ENCODE measurements at places on chromosomes 3 and 15.

DNA sequence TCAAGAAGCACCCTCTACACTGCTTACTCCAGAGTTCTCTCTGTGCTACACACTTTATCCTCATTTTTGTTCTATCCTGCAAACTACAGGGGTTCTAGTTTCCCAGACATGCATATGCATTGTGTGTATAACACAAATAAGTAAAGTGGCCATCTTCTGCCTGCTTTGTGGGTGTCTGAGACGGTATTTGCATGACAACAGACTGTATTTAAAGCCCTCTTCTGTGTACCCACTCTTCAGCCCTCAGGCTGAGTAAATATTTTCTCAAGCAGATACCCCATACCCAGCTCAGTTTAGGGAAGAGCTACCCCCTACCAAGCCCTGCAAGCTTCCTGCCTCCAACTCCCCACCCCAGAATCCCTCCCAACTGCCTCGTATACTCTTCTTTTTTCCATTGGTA lies 31.7 kb downstream of the SYNPR start:
- DNase-seq: no peak

GRCh38 chr3:55906896-55907295 lies 419.8 kb upstream of the WNT5A start:
- no peak for DNase-seq

GRCh38 chr15:50824514-50824913 lies 59.0 kb upstream of the SPPL2A start:
- no peak for DNase-seq

DNA sequence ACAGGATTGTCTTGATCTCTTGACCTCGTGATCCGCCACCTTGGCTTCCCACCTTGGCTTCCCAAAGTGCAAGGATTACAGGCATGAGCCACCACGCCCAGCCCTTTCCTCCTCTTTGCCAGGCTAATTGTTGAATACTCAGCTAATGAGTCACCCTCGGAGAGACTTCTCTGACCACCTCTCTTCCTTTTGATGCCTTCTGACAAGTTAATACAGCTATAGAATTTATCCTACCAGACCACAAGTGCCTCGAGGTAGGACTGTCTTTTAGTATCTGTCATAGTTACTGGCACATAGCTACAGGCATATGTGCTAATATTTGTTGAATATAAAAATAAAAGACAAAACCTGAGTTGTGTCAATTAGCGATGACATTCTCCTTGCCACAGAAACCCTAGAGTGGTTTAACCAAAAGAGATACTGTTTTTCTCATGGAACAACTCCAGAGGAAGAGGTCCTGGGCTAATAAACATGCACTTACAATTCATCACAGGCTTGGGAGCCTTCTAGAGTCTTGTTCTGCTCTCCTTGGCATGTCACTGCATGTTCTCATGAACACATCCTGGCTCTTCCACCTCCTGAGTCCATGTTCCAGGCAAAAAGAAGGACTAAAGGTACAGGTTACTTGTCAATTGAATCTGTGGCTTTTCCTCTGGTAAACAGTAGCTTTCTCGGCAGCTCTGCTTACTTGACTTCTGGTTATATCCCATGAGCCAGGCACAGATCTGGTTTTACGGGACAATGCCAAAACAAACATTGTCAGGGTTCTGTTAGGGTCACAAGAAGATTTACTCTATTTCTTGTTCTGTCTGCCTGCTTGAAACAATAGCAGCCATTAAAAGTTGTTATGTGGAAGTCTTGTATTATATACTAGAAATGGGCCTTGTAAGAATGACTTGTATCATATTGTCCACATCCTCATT lies 332.3 kb downstream of the THSD4 start:
- no peak for DNase-seq

GRCh38 chr3:25472153-25472552 lies 44.1 kb downstream of the RARB start:
- no peak for DNase-seq

- no peak for DNase-seq
These were observed 88.2 kb downstream of the FBN1 start for GRCh38 chr15:48557335-48557734.

- no peak for DNase-seq
These were observed 265.0 kb downstream of the IL20RB start for GRCh38 chr3:137222736-137223225.

DNA sequence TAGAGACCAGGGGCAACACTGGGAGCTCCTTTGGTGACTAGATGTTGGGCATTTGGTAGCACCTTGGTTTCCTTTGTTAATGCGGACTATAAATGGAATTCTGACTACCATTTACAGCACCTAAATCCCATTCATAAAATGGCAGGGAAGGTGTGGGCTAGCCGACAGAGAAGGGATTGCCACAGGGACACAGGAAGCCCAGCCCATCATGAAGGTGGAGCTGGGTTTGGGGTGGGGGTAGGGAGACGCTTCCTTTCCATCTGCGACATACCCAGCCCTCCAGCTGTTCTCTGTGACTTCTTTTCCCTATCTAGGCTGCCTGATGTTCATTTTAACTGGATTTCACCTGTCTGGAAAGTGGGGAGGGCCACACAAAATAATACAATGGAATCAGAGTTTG lies 21.0 kb downstream of the ABHD2 start:
- DNase-seq: no peak

GRCh38 chr15:63134245-63134985 lies 12.8 kb downstream of the LACTB start:
- no peak for DNase-seq

- DNase-seq: no peak
These were observed 27.3 kb downstream of the MED12L start for GRCh38 chr3:151112731-151113130.

DNA sequence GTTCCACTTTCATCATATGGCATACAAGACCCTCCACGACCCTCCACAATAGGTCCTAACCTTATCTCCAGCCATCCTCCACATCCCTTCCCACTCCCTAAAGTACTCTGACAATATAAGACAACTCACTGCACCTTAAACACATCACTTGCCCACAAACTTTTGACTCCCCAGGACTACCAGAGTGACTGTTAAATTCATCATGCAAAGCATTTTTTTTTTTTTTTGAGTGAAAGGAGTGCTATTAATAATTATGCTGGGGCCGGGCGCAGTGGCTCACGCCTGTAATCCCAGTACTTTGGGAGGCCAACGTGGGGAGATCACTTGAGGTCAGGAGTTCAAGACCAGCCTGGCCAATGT lies 55.8 kb downstream of the OSBPL10 start:
- no peak for DNase-seq

GRCh38 chr3:53804697-53805462 lies 41.3 kb downstream of the CHDH start:
- DNase-seq: no peak

GRCh38 chr3:52983828-52984227 lies 62.0 kb downstream of the SFMBT1 start:
- no peak for DNase-seq

DNA sequence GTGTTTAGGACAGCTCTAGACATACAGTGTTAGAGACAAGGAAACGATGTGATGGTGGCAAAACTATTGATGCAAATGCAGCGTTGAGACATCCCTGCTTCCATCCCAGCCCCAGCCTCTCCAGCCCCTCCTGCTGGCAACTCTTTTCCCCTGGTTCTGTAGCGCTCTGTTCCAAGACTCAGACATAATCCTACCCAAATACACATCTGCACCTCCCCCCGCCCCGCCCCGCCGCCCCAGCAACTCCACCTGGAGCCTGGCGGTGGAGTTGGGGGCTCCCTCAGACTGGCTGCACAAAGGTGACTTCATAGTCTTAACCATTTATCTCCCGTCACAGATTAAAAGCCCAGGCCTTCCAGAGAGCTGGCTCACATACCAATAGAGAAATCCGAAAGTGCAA lies 7.2 kb upstream of the SEC22A start:
- no peak for DNase-seq

DNA sequence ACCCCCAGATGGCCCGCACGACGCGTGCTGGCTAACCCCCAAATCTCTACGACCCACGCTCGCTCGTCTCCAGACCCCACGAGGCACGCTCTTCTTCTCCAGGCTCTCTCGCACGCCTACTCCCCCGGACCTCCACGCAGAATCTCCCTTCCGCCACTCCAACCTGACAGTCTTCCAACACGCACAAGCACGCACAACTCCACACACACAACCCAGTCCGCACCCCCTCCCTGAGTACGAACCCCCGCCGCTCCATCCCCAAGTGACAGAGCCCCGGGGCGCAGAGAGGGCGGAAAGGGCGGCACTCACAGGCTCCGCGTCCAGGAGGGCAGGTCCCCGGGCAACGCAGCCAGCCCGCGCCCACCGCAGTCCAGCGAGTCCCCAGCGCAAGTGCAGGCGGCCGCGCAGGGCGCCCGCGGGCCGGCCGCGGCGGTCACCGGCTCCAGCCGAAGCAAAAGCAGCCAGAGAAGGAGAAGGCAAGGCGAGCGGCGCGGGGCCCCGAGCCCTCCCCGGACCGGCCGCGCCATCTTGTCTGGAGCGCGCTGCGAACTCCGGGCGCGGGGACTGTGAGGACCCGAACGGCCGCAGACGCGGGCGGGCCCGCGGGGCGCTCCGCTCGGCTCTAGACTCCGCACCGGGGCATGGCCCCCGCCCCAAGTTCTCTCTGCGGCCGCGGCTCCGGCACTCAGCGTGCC lies 794 bp downstream of the LRIG1 start:
- peak; percentile 61 for DNase-seq

DNA sequence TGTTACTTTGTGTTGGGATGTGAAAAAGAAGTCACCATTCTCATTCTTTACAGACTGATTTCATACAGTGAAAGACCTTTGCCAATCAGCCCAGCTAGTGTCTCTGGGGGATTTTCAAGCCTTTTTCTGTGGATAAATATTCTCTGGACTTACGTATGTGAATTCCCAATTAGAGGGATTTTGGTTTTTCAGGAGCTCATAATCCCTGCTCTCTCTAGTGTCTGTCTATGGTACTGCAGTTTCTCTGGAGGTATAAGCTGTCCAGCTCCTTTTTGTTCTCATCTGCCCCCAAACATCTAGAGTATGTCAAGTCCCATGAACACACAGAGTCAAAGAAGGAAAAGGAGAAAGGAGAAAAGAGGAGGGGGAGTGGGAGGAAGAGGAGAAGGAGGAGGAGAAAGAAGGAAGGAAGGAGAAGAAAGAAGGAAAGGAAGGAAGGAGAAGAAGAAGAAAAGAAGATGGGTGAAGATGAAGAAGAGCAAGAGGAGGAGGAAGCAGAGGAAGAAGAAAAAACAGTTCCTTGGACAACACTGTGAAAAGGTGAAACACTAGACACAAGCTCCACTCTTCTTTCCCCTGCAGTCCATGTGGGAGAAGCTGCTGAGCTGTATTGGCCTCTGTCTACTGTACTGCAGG lies 218.6 kb downstream of the GREM1 start:
- no peak for DNase-seq

- DNase-seq: no peak
These were observed 68.6 kb downstream of the ITGA11 start for GRCh38 chr15:68363353-68363752.

DNA sequence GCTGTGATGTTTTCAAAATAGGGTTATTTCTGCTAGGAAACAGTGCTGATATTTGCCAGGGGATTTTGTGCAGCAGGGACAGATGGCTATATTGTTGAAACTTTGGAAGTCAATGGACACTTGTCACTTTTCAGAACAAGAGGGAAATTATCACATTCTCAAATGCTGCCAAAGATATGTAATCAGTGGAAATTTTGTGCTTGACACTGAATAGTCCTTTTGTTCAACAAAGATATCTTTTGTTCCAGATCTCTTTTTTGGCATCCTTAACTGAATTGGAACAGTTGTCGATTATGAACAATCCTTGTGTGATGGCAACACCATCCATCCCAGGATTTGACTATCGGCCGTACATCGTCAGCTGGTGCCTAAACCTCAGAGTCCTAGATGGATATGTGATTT lies 7.8 kb downstream of the CEP97 start:
- no peak for DNase-seq

DNA sequence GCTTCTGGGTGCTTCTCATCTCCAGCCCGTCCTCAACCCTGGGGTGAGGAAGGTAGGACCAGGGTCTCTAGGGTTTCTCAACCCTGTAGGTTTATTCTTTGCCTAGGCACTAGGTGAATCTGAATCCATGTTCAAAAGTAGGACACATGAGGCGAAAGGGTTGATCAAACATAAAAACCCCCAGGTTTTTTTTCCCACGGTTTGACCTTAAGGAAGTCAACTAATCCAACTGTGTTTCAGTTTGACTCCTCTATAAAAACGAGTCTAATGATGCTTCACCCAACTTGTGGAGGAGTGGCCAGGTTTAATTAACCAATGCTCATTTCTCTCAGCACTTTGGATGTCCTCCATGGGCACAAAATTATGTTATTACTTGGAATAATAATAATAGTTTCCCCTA lies 335.9 kb upstream of the ICE2 start:
- DNase-seq: no peak

DNA sequence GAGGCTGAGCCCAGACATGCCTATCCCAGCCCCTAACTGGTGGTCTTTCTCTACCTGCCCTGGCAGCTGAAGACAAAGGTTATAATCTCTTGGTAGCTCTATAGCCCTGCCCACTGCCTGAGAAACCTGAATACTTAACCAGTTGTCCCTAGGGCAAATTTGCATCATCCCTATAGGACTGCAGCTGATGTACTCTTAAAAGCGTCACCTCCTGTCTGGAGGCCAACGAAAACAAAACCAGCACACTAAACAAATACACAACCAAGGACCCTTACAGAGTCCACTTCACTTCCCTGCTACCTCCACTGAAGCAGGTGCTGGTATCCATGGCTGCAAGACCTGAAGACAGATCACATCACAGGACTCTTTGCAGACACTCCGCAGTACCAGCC lies 98.0 kb downstream of the KCNAB1 start:
- no peak for DNase-seq

- no peak for DNase-seq
These were observed 607.2 kb upstream of the MDFIC2 start for GRCh38 chr3:70919661-70920060.

GRCh38 chr15:33066584-33066983 lies 127.9 kb downstream of the FMN1 start:
- no peak for DNase-seq

DNA sequence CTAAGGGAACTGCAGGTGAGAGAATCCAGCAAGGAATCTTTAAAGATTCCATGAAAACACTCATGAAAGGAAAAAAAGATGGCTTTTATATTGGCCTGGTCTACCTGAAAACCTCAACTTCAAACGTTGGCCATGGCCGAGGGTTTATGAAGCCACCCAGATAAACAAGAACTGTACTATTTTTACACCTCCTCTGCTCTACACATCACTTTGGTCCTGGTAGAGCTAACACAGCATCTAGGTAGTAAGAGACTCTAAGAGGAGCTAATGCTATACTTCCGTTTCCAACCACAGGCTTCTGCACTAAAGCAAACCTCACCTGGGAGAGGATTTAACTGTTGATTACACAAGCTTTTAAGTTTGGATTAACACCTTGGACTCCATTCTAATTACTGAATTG lies 466.2 kb downstream of the FGF12 start:
- DNase-seq: no peak

GRCh38 chr3:104960579-104960978 lies 406.1 kb upstream of the ALCAM start:
- no peak for DNase-seq

Measured in stimulated activated CD4-positive, alpha-beta T cell treated with anti-CD3 and anti-CD28 coated beads, Interleukin-4, amount 100 ng/mL, for 4 hours (primary cell).